ENCODE measurements at places on chromosomes 7 and 10. TPM values are rescaled to one million over a fixed set of nuclear protein-coding genes. Genes with fewer than 3 reads are reported as not detected.

ZPBP gene
- total RNA-seq: not detected

ODAD2 gene
- not detected for total RNA-seq

POP7 gene
- total RNA-seq: 37.3 TPM

FAM20C gene
- total RNA-seq: 0.53 TPM

GPR37 gene
- total RNA-seq: not detected

NXPH1 gene
- total RNA-seq: not detected

TNS3 gene
- total RNA-seq: 1.7 TPM

HEPACAM2 gene
- total RNA-seq: 0.55 TPM

NPC1L1 gene
- 0.14 TPM for total RNA-seq

ZNF33A gene
- 26.8 TPM for total RNA-seq

HOXA11 gene
- total RNA-seq: not detected

Measured in activated naive CD4-positive, alpha-beta T cell treated with anti-CD3 and anti-CD28 coated beads, Interleukin-2, amount 50 U/mL, for 72 hours (primary cell).